CD14-positive monocyte (primary cell): ENCODE measurements at places on chromosomes 4 and X. TPM values are rescaled to one million over a fixed set of nuclear protein-coding genes. Genes with fewer than 3 reads are reported as not detected.

Gene ARMCX4
- polyA plus RNA-seq = not detected

Gene TIGD4
- polyA plus RNA-seq = 0.07 TPM

Gene VEGFC
- not detected for polyA plus RNA-seq

DNA sequence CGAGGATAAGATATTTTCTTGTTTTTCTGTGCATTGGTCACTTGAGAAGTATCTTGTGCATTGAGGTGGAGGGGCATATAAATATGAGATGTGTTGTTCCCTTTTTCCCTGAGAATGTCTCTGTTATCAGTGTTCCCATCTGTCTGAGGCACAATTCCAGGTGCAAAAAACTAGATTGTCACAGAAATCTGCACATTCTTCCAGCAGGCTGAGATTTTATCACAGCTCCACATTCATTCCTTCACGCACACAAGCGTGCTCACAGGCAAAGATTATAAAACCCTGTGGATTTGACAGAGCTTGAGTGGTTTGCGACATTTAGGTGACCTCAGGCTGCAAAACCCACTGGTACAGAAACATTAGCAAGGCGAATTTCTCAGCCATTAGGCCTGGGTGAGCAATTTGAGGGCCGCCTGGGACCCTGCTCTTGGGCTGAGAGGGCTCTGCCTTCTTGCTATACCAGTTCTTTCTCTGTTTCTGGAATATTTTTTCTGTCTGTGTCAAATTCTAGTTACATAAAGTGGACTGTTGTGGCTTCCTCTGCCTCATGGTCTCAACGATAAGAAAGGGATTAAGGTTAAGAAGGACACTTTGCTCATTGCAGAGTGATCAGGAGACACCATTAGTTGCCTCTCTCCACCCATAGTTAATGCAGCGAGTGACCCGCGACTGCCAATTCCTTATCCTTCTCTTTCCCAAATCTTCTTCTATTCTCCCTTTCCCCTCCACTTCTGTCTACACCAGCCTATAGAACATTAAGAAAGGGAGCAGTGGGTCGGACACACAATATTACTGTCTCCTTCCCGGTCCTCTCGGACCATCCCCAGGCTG, 86.7 kb upstream of the C1QTNF7 start:
- H3K4me3 ChIP-seq = no peak overlapping the region
- H3K4me1 ChIP-seq = no peaks in the 10 kb centered on the region
- no peak overlapping the region for H3K27ac ChIP-seq

DNA sequence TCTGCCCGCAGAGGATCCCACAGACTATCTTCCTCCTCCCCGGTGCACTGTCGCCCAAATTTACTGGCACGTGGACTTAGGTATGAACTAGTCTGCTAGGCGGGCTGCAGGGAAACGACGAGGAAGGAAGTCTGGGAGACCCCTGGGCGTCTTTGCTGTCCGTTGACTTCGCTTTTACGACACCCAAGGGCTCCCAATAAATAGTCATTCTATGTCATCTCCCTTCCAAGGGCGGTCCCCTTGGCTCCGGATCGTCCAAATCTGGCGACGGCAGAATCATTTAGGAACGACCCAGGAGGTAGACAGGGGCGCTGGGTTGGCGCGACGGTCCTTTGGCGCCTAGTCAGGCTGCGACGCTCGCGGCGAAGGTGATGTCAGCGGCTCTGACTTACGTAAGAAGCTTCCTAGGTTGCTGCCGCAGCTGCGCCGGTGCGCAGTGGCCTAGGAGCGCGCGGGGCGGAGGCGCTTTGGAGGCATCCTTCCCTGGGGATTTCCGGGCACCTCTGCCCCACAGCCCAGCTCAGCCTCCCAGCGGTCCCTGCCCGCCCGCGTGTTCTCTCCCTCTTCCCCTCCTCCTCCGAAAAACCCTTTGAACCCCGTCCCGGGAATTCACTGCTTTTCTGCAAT, 2.2 kb downstream of the NHS start:
- H3K36me3 ChIP-seq = no peaks in the 10 kb centered on the region
- DNase-seq = peak; percentile 5
- no peak overlapping the region for H3K4me3 ChIP-seq
- peaks cover 60% of the 10 kb centered on the region for H3K27me3 ChIP-seq

Gene DUSP9
- polyA plus RNA-seq = not detected in 2 replicates

DNA sequence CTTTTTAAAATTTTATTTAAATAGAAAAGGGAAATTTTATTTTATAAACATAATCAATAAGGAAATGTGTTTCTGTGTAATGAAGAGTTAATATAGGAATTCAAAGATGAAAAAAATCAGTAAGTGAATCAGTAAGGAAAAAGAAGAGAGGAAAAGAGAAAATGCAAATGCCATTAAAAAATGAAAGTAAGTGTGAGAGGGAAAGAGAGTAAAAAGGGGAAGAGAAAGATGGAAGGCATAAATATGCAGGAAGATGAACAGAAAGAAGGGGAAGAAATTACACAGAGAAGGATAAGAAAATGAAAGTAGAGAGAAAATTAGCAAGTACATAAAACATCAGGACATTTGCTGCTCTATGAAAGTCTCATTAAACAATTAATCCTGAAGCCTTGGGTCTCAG, 349.9 kb downstream of the FSTL5 start:
- H3K36me3 ChIP-seq = no peaks in the 10 kb centered on the region
- no peaks in the 10 kb centered on the region for H3K27me3 ChIP-seq

DNA sequence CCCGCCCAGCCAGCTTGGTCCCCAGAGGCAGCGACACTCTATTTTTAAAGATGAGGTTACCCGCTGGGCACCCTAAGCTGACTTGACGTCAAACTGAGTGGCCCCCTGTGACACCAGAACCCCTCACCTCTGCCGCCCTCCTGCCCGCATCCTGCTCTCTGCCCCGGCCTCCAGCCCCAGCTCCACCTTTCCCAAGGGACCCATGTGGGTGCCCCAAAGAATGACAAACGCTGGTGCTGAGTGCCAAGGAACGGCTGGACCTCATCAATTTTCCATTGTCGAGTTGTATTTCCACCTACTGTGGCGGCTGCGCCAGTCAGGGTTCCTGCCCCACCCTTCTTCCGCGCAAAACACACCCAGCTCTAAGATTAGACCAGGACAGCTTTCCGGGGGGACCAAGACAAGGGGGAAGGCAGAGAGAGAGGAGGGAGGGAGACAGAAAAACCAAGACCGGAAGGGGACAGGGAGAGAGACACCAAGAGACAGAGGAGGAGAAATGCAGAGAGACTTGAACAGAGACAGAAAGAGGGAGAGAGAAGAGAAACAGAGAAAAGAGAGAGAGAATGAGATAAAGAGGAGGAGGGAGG, 2.0 kb downstream of the PRKX start:
- no peak for DNase-seq
- H3K4me3 ChIP-seq = peak overlapping the region; percentile 83
- no peaks in the 10 kb centered on the region for H3K27me3 ChIP-seq
- peak overlapping the region; percentile 70 for H3K27ac ChIP-seq

- DNase-seq = no peak
- no peaks in the 10 kb centered on the region for H3K27me3 ChIP-seq
- H3K36me3 ChIP-seq = no peaks in the 10 kb centered on the region
- no peak overlapping the region for H3K4me3 ChIP-seq
- no peaks in the 10 kb centered on the region for H3K4me1 ChIP-seq
Measured at GRCh38 chr4:90093526-90093925, 33.7 kb upstream of the CCSER1 start.

DNA sequence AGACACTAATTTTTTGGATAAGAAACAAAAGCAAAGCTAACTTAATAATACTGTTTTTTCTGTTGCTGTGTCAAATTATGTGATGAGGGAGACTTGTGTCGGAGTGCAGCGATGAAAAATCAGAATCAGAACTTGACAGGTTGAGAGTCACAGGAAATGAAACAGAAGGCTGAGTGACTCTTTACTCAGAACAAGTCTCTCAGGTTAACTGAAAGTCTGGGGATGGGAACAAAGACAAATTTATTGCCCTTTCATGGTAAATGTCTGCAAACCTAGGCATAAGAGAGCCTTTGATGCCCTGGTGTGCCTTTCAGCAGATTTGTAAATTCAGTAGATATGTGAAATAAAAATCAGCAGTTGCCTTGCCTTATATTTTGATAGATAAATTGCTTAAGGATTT, 96.0 kb downstream of the ADGRL3 start:
- no peaks in the 10 kb centered on the region for H3K36me3 ChIP-seq
- H3K4me3 ChIP-seq = no peak overlapping the region
- no peak overlapping the region for H3K27ac ChIP-seq

GRCh38 chrX:96883608-96884007, at the start of gene RPA4:
Gene RPA4 (plus strand): TSS chrX:96883908. CDS start chrX:96884311, 403 bp downstream.
- no peak within 1 kb of the TSS for H3K27ac ChIP-seq
- peaks cover 10% of the 10 kb centered on the region for H3K36me3 ChIP-seq
- DNase-seq = no peak
- H3K27me3 ChIP-seq = no peaks in the 10 kb centered on the region
- no peak within 1 kb of the TSS for H3K4me3 ChIP-seq
- H3K4me1 ChIP-seq = no peaks in the 10 kb centered on the region

Gene ITIH6
- not detected for polyA plus RNA-seq

Gene ZNF275
- 2.2 and 4.7 TPM in 2 replicates for polyA plus RNA-seq

DNA sequence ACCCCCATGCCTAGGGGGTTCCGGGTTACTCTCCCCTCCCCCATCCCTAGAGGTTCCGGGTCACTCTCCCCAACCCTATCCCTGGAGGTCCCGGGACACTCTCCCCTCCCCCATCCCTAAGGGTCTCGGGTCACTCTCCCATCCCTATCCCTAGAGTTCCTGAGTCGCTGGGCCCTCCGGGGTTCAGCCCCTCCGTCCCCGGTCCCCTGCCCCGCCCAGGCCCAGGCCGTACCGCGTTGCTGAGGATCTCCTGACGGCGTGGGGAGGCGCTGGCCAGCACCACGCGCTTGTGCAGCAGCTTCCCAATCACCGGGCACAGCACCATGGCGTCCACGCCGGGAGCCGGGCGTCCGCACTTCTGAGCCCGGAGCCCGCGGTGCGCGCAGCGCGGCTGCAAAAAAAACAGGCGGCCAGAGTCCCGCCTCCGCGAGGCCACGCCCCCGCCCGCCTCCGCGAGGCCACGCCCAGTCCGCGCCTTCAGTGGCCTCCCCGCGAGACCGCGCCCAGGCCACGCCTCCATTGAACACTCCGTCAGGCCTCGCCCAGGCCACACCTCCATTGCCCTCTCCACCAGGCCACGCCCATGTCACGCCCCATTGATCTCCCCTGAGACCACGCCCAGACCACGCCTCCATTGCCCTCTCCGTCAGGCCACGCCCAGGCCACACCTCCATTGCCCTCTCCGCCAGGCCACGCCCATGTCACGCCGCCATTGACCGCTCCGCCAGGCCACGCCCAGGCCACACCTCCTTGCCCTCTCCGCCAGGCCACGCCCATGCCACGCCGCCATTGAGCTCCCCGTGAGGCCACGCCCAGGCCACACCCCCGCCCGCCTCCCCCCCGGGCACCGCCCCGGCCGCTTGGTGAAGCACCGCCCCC, at the start of gene ASMTL:
Gene ASMTL (minus strand): TSS at position 394 of the 879 bp plus-strand sequence. CDS start 69 bp downstream, at position 325.
- H3K27ac ChIP-seq = peak within 1 kb of the TSS; percentile 95
- H3K36me3 ChIP-seq = no peaks in the 10 kb centered on the region
- peak within 1 kb of the TSS; percentile 97 for H3K4me3 ChIP-seq

Gene EVC2
- polyA plus RNA-seq = 0.09 and 0.12 TPM in 2 replicates

GRCh38 chr4:183171484-183172267, 72.6 kb downstream of the WWC2 start:
- H3K27me3 ChIP-seq = no peaks in the 10 kb centered on the region
- DNase-seq = no peak
- H3K36me3 ChIP-seq = no peaks in the 10 kb centered on the region
- no peak overlapping the region for H3K4me3 ChIP-seq
- H3K27ac ChIP-seq = no peak overlapping the region

- DNase-seq = no peak
- peaks cover 92% of the 10 kb centered on the region for H3K4me1 ChIP-seq
- H3K27me3 ChIP-seq = no peaks in the 10 kb centered on the region
- peaks cover 66% of the 10 kb centered on the region for H3K36me3 ChIP-seq
- H3K4me3 ChIP-seq = no peak overlapping the region
- no peak overlapping the region for H3K27ac ChIP-seq
Measured at GRCh38 chrX:37812110-37812509, 32.3 kb downstream of the CYBB start.

- H3K36me3 ChIP-seq = peaks cover 33% of the 10 kb centered on the region
- DNase-seq = no peak
- H3K4me3 ChIP-seq = peak overlapping the region; percentile 86
- H3K27ac ChIP-seq = peak overlapping the region; percentile 79
Measured at GRCh38 chr4:109816082-109816442, 500 bp downstream of the GAR1 start.

- DNase-seq = no peak
- H3K4me3 ChIP-seq = no peak overlapping the region
- H3K4me1 ChIP-seq = no peaks in the 10 kb centered on the region
- H3K27me3 ChIP-seq = no peaks in the 10 kb centered on the region
- H3K27ac ChIP-seq = no peak overlapping the region
- H3K36me3 ChIP-seq = no peaks in the 10 kb centered on the region
Measured at GRCh38 chr4:70023218-70023617, 5.0 kb upstream of the HTN3 start.

DNA sequence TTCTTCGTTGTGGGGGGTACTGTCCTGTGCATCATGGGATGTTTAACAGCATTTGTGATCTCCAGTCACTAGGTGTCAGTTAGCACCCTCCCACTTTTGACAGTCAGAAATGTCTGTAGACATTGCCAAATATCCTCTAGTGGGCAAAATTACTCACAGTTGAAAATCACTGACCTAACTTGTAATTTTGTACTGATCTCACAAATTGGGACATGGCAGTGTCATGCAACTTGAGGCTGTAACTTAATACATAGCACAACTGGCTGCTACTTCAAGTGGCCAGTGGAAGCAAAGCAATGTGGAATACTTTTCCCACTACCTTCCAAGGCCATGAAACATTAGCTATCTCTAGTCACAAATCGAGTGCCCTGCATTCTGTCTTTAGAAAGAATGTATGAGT, 23.2 kb upstream of the TSPAN7 start:
- H3K4me1 ChIP-seq = no peaks in the 10 kb centered on the region
- DNase-seq = no peak
- no peaks in the 10 kb centered on the region for H3K27me3 ChIP-seq
- H3K27ac ChIP-seq = no peak overlapping the region

Gene TCP11X2
- polyA plus RNA-seq = not detected in 2 replicates

- no peaks in the 10 kb centered on the region for H3K36me3 ChIP-seq
- no peak for DNase-seq
- no peaks in the 10 kb centered on the region for H3K27me3 ChIP-seq
- H3K4me1 ChIP-seq = no peaks in the 10 kb centered on the region
Measured at GRCh38 chr4:143294310-143294709, 42.4 kb upstream of the GAB1 start.

Gene NXF2B
- polyA plus RNA-seq = not detected in 2 replicates

DNA sequence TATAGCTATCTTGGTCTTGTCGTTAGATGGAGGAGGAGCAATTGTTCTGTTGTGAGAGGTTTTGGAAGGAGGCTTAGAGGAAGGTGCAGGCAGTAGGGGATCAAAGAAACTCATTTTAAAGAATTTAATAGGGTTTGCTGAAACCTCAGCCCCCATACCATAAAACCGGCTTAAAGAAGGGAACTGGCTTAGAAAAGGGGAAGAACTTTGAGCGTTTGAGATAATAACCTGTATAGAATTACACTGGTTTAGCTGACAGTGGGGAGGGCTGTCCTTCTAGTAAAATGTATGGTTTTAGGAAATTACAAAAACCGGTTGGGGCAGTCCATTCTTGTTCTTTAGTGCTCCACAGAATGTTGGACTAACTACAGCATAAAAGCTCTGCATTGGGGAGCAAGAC, 128.1 kb downstream of the KDM6A start:
- peaks cover 20% of the 10 kb centered on the region for H3K4me1 ChIP-seq
- H3K36me3 ChIP-seq = no peaks in the 10 kb centered on the region
- peak overlapping the region; percentile 20 for H3K27ac ChIP-seq
- DNase-seq = no peak
- H3K27me3 ChIP-seq = no peaks in the 10 kb centered on the region
- no peak overlapping the region for H3K4me3 ChIP-seq

Gene OPN1LW
- not detected for polyA plus RNA-seq
